Activated CD4-positive, alpha-beta T cell treated with anti-CD3 and anti-CD28 coated beads for 36 hours (primary cell): ENCODE measurements at places on chromosomes 3 and 15. TPM values are rescaled to one million over a fixed set of nuclear protein-coding genes. Genes with fewer than 3 reads are reported as not detected.

GRCh38 chr3:54861248-54862067 lies 66.4 kb downstream of the LRTM1 start:
- H3K4me1 ChIP-seq, result no peaks in the 10 kb centered on the region
- no peak for DNase-seq
- no peak overlapping the region for H3K27ac ChIP-seq
- H3K36me3 ChIP-seq, result no peaks in the 10 kb centered on the region

DNA sequence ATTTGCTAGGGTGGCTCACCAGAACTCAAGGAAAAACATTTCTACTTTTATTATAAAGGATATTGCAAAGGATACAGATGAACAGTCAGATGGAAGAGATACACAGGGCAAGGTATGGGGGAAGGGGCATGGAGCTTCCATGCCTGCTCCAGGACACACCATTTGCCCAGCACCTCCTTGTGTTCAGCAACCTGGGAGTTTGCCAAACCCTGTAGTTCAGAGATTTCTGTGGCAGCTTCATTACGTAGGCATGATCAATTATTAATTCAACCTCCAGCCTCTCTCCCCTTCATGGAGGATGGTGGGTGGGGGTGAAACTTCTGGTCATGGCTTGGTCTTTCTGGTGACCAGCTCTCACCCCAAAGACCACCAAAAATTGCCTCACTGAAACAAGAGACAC lies 353.9 kb upstream of the THBS1 start:
- no peak for DNase-seq

- no peaks in the 10 kb centered on the region for H3K4me1 ChIP-seq
- H3K4me3 ChIP-seq, result no peak overlapping the region
- H3K36me3 ChIP-seq, result peaks cover 55% of the 10 kb centered on the region
- no peak overlapping the region for H3K27ac ChIP-seq
- no peak for DNase-seq
Observed at GRCh38 chr3:9676785-9677184, 26.8 kb upstream of the CPNE9 start.

GRCh38 chr3:45497963-45498362 lies 96.6 kb upstream of the LIMD1 start:
- H3K4me3 ChIP-seq, result no peak overlapping the region
- peak; percentile 33 for DNase-seq
- H3K27ac ChIP-seq, result no peak overlapping the region
- H3K4me1 ChIP-seq, result peaks cover 15% of the 10 kb centered on the region

DNA sequence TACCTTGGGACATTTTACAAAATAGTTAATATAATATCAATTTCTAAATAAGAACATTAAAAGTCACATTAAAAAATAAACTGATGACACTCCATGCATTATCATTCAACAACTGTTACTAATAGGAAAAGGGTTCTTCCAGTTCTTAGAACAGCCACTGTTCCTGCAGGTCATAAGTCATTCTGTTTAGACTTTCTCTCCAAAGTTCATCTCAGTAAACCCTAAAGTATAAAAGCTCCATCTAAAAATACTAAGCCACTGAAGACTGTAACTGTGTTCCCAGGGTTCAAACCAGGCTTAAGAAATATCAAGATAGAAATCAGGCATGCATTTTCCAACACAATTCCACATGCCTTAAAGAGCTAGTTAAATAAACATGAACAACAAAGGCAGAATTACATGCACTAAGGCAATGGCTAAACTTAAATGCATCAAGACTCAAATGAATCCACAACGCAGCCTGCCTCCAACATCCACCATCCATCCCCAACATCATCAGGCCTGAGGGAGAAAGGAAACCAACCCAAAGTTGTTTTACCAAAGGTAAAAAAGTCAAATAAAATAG lies 46.2 kb downstream of the DMXL2 start:
- H3K4me3 ChIP-seq, result no peak overlapping the region
- no peak for DNase-seq
- peaks cover 2% of the 10 kb centered on the region for H3K36me3 ChIP-seq
- no peaks in the 10 kb centered on the region for H3K4me1 ChIP-seq

GRCh38 chr3:109809513-109809912 lies 472.2 kb upstream of the DPPA4 start:
- H3K27ac ChIP-seq, result no peak overlapping the region
- no peak for DNase-seq
- H3K4me3 ChIP-seq, result no peak overlapping the region
- H3K4me1 ChIP-seq, result peaks cover 33% of the 10 kb centered on the region
- H3K27me3 ChIP-seq, result no peaks in the 10 kb centered on the region

- H3K4me3 ChIP-seq, result no peak overlapping the region
- peaks cover 12% of the 10 kb centered on the region for H3K36me3 ChIP-seq
- no peaks in the 10 kb centered on the region for H3K27me3 ChIP-seq
- DNase-seq, result peak; percentile 80
Observed at GRCh38 chr3:50652709-50653108, 22.0 kb upstream of the DOCK3 start.

DNA sequence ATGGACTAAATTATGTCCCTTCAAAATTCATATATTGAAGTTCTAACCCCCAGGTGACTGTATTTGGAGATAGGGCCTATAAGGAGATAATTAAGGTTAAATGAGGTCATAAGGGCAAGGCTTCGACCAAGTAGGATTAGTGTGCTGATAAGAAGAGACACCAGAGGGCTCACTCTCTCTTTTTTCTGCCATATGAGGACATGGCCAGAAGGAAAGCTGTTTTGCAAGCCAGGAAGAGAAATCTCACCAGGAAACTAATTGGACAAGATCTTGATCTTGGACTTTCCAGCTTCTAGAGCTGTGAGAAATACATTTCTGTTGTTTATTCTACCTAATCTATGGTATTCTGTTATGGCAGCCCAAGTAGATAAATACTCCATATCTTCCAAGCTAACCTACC lies 503.6 kb upstream of the NAALADL2 start:
- no peaks in the 10 kb centered on the region for H3K4me1 ChIP-seq
- H3K27me3 ChIP-seq, result no peaks in the 10 kb centered on the region
- H3K36me3 ChIP-seq, result no peaks in the 10 kb centered on the region

- DNase-seq, result no peak
- H3K27ac ChIP-seq, result no peak overlapping the region
- no peaks in the 10 kb centered on the region for H3K27me3 ChIP-seq
- no peak overlapping the region for H3K4me3 ChIP-seq
- H3K36me3 ChIP-seq, result peaks cover 2% of the 10 kb centered on the region
- H3K4me1 ChIP-seq, result peaks cover 18% of the 10 kb centered on the region
Observed at GRCh38 chr3:143538577-143538981, 309.7 kb downstream of the SLC9A9 start.

DNA sequence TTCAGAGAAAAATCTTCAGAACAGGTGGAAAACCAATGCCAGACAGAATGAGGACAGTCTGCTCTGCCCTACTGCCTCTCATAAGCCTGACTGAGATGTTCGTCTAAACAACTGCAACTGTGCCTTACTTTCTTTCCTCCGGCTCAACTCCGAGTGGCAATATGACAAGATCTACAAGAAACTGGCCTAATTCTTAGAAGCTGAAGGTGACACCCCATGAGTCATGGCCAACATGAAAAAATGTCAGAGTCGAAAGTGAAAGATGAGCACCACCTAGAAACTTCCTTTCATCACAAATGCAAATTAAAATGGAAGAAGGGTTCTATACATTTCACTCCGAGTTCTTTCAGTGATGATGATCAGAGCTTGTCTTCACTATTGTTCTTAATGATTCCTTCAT lies 12.9 kb downstream of the PCYT1A start:
- peaks cover 29% of the 10 kb centered on the region for H3K36me3 ChIP-seq
- peak overlapping the region; percentile 95 for H3K27ac ChIP-seq

- peaks cover 2% of the 10 kb centered on the region for H3K27me3 ChIP-seq
- no peak overlapping the region for H3K4me3 ChIP-seq
- H3K27ac ChIP-seq, result no peak overlapping the region
- no peaks in the 10 kb centered on the region for H3K36me3 ChIP-seq
- no peak for DNase-seq
Observed at GRCh38 chr15:59274126-59274970, 67.7 kb downstream of the LDHAL6B start.

DNA sequence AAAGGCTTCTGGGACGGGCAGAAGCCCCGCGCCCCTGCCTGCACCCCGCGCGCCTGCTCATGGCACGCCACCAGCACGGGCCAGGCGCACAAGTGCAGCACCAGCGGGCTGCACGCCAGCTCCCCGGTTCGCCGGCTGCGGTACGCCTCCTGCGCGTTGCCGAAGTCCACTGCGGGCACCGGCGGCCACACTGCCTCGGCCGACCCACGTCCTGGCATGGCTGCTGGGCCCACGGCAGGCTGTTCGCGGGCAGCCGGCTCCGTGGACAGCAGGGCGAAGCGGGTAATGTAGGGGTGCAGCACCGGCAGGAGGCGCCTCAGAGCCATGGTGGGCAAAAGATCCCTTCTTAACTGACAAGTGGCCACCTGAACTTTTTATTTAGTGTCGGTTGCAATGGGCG lies 34.8 kb downstream of the MCCC1 start:
- peaks cover 34% of the 10 kb centered on the region for H3K36me3 ChIP-seq
- no peak overlapping the region for H3K4me3 ChIP-seq
- no peak overlapping the region for H3K27ac ChIP-seq
- H3K27me3 ChIP-seq, result no peaks in the 10 kb centered on the region

DNA sequence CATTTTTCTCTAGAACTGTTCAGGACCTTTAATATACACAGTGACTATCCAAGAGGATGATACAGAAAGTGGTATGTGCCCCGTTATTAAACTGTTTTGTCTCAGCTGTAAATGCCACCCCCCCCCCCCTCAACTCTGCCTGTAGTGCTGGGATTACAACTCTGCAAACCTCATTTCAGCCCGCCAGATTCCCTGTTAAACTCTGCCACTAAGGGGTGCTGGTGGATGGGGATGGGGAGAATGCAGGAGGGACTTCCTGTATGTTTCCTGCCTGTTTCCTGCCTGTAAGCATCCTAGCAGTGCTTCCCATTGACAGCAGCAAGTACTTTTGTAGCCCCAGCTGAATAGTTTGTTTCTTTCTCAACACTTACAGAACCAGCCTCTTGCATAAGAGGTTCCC lies 301.7 kb upstream of the RORA start:
- no peak for DNase-seq
- H3K36me3 ChIP-seq, result no peaks in the 10 kb centered on the region
- no peaks in the 10 kb centered on the region for H3K4me1 ChIP-seq

- H3K4me3 ChIP-seq, result no peak overlapping the region
- no peaks in the 10 kb centered on the region for H3K4me1 ChIP-seq
- DNase-seq, result no peak
- peaks cover 7% of the 10 kb centered on the region for H3K27me3 ChIP-seq
- no peak overlapping the region for H3K27ac ChIP-seq
Observed at GRCh38 chr3:29693863-29694262, 413.0 kb downstream of the RBMS3 start.

GRCh38 chr3:10206166-10206511 lies 41.4 kb downstream of the IRAK2 start:
- no peak overlapping the region for H3K4me3 ChIP-seq
- DNase-seq, result no peak
- no peaks in the 10 kb centered on the region for H3K27me3 ChIP-seq
- peaks cover 15% of the 10 kb centered on the region for H3K36me3 ChIP-seq

- H3K4me3 ChIP-seq, result no peak overlapping the region
- no peaks in the 10 kb centered on the region for H3K36me3 ChIP-seq
- no peaks in the 10 kb centered on the region for H3K27me3 ChIP-seq
- DNase-seq, result no peak
- H3K27ac ChIP-seq, result no peak overlapping the region
- no peaks in the 10 kb centered on the region for H3K4me1 ChIP-seq
Observed at GRCh38 chr3:54565956-54566355, 361.9 kb downstream of the LRTM1 start.

GRCh38 chr3:99534951-99535704 lies 103.3 kb upstream of the COL8A1 start:
- no peak overlapping the region for H3K27ac ChIP-seq
- no peaks in the 10 kb centered on the region for H3K4me1 ChIP-seq
- no peak for DNase-seq
- H3K4me3 ChIP-seq, result no peak overlapping the region
- no peaks in the 10 kb centered on the region for H3K36me3 ChIP-seq

DNA sequence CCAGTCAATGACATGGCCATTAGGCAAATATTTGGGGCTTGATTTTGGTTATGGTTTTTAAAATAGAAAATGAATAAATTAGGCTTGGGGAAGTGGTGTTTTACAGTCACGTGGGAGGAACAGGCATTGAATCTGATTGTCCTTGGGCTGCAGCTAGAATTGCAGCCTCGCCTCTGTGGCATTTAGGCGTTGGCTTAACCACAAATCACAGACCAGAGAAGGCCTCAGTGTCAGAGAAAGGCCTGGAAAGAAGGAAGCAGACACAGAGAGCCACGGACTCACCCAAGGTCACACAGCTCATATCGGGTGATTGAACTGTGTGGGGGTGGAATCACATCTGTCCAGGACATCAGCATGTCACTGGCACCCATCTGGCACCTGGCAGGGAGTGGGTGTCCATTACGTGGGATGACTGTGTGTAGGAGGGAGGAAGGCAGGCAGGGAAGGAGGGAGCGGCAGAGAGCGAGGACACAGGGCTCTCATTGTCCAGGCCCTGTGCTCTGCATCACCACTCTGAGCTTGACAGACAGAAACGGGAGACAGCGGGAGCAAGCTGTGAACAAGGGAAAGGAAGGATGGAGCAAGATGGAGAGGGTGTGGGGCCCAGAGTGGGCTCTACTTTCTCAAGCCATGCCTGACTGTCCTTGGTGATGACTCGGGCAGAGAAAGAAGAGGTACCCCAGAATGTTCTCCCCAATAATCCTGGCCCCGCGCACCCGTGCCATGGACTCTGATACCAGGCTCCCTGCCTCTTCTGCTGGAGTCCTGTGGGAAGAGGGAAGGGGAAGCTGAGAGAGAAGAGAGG lies 186.4 kb downstream of the FAM43A start:
- no peak for DNase-seq
- H3K4me1 ChIP-seq, result no peaks in the 10 kb centered on the region
- no peaks in the 10 kb centered on the region for H3K36me3 ChIP-seq
- H3K27me3 ChIP-seq, result peaks cover 7% of the 10 kb centered on the region

DNA sequence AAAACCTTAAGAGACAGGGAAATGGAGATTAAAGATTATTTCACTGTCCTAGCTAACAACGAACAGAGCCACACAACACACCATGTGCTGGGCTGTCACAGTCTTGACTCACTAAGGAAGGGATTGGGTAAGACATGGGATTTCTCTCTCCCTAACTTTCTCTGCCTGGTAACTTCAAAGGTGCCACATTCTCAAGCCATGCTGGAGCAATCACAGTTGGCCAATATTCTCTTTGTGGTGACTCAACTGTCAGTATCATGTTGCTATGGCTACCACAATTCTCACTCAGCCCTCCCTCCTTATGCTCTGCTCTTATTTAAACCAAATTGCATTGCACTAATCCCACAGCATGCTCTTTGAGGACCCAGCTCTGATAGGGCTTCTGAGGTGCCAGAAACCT lies 74.0 kb downstream of the OXNAD1 start:
- H3K27me3 ChIP-seq, result no peaks in the 10 kb centered on the region
- H3K4me1 ChIP-seq, result peaks cover 62% of the 10 kb centered on the region
- peak; percentile 35 for DNase-seq
- peak overlapping the region; percentile 84 for H3K27ac ChIP-seq

Gene PLSCR4
- total RNA-seq, result not detected

Gene CCDC9B
- 0.65 TPM for total RNA-seq

Gene NAA50
- 122 TPM for total RNA-seq

Gene TUSC7
- not detected for total RNA-seq

Gene PSTPIP1
- 100 TPM for total RNA-seq

Gene TM6SF1
- 1.5 TPM for total RNA-seq

Gene RRP9
- 39.3 TPM for total RNA-seq

Gene B3GALNT1
- 1.1 TPM for total RNA-seq
